Fibroblast of skin of left quadriceps (primary cell): ENCODE measurements at places on chromosomes 4 and X.

DNA sequence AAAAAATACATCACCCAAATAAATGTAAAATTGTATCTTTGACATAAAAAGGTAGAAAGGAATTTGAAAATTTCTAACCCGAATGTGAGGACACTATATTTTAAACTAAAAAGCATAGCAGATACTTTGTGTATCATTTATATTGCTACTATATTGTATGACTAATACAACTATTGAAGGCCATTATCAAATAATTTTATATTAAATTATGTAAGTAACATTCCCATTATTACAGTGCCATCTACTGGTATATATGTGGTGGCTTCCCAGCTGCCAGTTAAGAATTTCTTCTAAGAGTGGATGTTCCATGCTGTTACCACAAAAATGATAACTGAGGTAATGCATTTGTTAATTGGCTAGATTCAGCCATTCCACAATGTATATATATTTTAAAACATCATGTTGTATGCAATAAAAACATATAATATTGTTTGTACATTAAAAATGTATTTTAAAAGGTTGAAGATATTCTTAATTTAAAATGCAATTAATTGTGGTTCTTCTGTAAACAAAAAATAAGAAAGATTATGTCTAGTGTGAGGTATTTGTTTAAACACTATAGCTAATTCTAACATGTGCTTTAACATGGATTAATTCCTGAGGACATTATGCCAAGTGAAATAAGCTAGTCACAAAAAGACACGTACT, 65.3 kb downstream of the EGF start:
- DNase-seq: peak; percentile 37

GRCh38 chrX:119069128-119069527, 3.7 kb upstream of the CT47C1 start:
- DNase-seq: no peak

DNA sequence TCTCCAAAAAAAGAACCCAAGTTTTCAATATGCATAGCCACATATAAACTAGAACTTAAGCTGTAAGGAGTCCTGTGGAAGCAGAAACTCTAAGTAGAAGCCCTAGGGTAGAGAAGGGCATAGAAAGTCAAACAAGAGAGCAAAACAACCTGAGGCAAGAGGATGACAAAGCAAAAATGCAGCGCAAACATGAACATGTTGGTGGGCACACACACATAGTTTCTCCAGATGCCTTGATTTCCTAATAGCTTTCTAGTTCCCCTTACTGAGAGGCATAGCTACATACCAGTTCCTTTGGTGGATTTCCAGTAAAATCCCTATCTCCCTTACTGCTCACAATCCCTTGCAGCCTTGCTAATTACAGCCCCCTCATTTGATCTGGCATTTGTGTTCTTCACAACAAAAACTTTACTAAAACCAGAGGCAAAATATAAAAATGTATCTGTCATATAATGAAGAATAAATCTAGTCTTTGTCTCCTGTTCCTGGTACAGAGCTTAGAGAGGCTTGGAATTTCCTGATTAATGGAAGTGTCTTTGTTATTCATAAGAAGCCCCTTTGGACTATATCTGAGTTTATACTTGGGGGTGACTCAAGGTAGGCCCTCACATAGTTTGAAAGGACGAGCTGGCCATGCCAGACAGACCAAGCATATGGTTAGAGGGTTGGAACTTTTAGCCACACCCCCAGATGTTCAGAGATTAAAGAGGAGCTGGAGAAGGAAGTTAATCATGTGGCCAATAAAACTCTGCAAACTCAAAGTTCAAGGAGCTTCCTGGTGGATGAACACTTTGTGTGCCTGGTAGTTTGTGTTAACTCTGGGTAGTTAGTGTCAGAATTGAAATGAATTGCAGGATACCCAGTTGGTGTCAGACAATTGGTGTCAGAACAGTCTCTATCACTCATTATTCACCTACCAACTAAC, 52.7 kb upstream of the ZCCHC13 start:
- DNase-seq: peak; percentile 18

GRCh38 chr4:17932041-17932440, 89.5 kb downstream of the LCORL start:
- DNase-seq: no peak

DNA sequence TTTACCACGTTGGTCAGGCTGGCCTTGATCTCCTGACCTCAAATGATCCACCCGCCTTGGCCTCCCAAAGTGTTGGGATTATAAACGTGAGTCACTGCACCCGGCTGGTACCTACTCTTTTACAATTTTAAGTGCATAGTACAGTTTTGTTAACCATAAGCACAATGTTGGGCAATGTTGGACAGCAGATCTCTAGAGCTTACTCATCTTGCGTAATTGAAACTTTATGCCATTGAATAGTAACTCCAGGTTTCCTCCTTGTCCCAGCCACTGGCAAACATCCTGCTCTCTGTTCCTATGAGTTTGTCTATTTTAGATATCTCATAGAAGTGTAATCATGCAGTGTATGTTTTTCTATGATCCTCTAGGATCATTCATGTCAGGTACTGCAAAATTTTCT, 9.3 kb upstream of the CPE start:
- no peak for DNase-seq

- no peak for DNase-seq
These were observed 22.9 kb upstream of the NOCT start for GRCh38 chr4:138992676-138993075.

DNA sequence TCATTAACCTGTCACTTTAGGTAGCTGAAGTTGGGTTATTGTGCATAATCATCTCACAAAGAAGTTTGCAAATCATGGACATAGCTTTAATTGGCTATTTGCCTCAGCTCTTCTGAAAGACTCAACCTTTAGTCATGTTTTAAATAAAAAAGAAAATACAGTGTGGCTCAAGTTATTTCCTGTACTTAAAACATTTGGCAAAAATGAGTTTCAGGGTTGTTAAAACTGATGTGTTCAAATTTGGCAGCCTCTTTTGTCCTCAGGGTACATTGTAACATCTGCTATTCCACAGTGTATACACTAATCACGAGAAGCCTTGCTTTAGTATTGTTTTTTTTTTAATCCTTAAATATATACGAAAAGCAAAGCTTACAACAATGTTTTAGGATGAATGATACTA, 31.5 kb upstream of the HPGD start:
- peak; percentile 54 for DNase-seq

GRCh38 chr4:19924761-19925160, 326.9 kb upstream of the SLIT2 start:
- DNase-seq: no peak

GRCh38 chr4:113636438-113636818, 125.1 kb downstream of the CAMK2D start:
- DNase-seq: no peak

GRCh38 chr4:121072224-121073003, at the start of gene NDNF:
TSS of gene NDNF (minus strand) at chr4:121072535. CDS start at chr4:121045837, 26,698 bp downstream.
- no peak for DNase-seq

DNA sequence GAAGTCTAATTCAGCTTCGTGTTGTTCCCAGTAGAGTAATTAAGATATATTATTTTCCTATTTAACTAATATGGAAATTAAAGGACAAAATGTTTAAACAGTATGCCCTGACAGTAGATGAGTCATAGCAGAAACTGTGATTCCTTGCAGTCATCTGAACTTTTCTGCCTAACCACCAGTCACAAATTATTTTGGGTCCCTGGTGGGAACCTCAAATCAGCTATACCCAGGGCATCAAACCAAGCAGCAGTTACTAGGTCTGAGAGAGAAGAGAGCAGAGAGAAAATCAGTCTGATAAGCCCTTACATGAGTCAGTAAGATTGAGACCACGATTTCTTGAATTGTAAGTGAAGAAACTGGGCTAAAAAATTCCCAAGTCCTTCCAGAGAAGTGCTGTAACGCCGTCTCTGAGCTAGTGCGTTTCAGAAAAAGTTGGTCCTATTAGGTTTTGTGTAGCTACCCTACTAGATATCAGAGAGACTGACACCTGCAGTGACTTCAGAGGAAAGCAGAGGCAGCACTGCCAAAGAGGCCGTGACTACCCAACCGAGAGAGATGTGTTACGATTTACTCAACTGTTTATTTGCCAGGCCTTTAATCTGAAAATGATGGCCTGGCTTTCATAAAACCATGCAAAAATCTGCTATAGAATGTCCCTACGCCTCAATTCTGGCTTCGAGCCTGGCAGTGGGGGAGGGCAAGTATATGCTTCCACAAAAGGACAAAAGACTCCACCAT, 21.7 kb upstream of the GPM6A start:
- no peak for DNase-seq

DNA sequence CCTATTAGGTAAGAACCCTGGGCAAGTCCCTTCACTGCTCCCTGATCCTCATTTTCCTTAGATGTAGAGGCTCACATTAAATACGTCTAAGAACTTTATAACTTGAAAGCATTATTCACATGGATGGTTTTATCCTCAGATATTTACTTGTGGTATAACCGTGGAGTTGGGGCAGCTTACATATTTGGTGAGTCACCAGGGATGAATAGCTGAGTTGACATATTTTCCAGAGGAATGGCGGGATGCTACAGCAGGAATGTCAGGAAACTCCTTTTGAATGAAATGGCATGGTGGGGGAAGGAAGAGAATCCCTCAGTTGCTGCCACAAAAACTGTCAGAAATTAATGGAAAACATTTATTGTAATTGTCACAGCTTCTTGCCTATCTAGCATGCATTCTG, 165.3 kb upstream of the RPS6KA3 start:
- peak; percentile 47 for DNase-seq

- no peak for DNase-seq
These were observed 170.0 kb upstream of the RPL34 start for GRCh38 chr4:108450236-108450898.

DNA sequence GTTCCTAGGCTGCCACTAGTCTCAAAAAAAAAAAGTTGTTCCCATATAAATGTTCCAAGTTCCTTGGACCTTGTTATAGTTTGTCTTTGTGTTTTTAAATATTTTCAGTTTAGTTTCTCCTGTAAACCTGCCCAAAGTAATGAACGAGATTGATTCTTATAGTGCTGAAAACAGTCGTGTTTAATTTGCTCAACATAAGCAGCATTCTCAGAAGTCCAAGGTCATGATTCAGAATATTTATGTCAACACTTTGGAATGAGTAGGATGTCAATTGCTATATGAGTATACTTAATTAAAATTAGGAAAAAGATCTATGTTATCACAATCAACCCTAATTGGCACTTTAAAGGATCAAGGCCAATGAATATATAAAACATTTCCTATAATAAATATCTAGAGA, 510.9 kb downstream of the PPP4R3C start:
- peak; percentile 0 for DNase-seq

DNA sequence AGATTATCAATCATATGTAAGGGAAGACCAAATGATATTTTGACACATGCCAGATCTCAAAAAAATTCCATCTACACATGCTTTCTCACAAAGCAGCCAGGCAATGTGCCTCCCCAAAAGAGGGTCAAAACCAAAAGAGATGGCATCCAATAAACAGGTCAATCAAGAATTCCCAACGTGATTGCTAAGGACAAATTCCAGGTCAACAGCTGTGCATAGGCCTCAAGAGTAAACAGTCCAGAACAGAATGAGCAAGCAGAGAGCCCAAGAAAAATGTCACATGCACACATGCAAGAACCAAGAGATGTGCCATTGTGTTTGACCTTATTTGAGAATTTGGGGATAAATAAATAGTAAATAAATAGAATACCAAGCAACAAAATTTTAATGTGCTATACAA, 136.7 kb downstream of the APBB2 start:
- DNase-seq: no peak

GRCh38 chr4:704971-705277, 708 bp upstream of the PCGF3 start:
- no peak for DNase-seq

DNA sequence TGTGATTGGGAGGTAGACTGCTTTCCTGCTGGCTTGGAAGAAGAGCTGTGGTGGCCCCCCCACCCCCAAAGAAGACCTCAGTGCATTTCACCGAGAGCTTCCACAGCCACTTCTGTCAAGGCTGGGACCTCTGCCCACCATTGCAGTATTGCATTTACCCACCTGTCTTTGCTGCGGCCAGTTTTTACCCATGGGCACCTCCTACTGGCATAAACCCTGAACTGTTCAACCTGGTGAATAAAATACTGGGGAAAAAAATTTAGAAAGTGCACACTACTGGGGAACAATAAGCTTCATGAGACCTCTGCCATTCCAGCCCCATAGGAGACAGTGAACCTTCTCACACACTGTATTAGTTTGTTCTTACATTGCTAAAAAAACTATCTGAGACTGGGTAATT, 40.3 kb downstream of the ARFIP1 start:
- no peak for DNase-seq

GRCh38 chr4:152591396-152591795, 55.5 kb upstream of the FBXW7 start:
- DNase-seq: peak; percentile 19

GRCh38 chrX:153320555-153321184, 897 bp downstream of the PNMA6F start:
- no peak for DNase-seq

DNA sequence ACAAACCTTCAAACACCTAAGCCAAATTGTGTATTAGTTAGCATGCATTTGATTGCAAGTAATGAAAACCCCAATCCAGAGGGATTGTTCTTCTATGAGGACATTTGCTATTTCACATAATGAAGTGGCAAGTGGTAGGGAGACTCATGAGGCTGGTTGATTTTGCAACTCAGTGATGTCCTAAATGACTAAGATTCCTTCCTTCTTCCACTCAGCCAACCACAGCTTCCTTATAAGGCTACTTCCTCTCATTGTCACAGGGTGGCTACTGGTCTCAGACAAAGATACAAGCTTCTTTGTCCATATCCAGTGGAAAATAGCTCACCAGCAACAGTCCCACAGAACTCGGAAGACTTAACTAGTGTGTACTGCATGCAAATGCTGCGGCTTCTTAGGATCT, 5.3 kb upstream of the OTC start:
- DNase-seq: peak; percentile 31

DNA sequence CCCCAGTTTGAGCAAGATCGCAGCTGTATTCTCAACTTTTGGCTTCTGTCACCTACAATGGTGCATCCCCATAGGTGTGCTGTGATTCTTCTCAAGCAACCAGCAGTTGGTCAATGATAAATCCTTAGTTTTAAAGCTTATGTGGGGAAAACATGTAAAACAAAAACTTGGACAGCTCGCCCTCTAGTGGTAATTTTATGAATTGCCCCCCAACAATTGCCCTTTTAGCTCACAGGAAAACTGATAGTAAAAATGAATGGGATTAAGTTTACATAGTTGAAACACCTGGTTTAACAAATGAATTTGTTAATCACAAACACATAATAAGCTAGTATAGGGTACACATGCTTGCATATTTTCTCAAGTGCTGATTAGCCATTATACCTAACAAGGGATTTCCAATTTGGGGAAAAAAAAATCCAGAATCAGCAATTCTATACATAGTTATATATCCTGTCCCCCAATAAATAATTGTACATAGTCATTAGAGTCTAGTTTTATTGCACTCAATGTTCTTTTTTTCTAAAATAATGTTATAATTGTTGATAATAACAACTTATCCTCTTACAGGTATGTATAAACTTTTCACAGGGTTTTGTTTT, 30.1 kb downstream of the TEX13A start:
- no peak for DNase-seq

GRCh38 chr4:72942565-72942964, 127.0 kb downstream of the COX18 start:
- no peak for DNase-seq

DNA sequence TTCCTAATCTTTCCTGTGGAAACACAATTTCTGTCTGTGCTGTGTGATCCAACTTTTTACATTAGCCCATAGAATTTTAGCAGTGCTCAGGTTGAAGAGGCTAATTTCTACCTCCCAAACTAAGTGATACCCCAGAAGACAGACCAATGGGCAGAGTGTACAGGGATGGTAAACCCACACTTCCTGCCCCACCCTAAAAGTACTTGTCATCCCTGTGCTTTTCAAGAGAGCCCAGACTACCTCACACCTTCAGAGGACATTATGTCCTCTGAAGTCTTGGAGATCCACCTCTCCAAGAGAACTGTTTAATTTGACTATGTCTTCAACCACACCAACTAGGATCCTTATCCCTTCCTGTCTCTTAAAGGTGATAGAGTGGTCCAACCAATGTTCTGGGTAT, 82.0 kb upstream of the ACSL1 start:
- no peak for DNase-seq
